AML-193 (cell line): ENCODE measurements at places on chromosomes 11 and 22.
A peak's percentile ranks its signal among the peaks of the same experiment; 100 is the strongest.

DNA sequence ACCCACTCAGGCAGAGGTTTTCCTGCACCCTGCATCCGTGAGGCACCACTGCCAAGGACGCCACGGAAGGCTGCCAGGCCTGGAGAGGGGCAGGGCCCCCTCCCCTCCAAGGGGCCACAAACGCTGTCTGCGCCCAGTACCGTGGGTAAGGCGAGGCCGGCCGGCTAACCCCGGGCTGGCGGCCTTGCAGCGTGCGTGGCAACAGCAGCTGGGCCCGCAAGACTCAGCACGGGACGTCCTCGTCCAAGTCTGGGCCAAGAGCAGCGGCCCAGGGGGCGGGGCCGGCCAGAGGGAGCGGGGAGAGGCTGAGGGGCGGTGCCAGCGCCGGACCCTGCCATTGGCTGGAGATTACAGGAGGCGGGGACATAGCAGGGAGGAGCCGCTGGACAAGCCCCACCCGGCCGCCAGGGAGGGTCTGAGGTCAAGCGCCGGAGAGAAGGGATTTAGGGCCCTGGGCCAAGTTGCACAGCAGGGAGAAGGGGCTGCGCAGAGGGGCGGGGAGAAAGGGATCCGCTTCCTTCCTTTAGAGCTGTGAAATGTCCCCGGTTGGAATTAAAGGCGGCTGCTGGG lies 16.0 kb downstream of the SLC43A1 start:
- no peak for DNase-seq

- no peak for DNase-seq
Measured at GRCh38 chr11:121590772-121591404, 138.1 kb upstream of the SORL1-AS1 start.

GRCh38 chr22:36552289-36552688 lies 23.3 kb upstream of the EIF3D start:
- DNase-seq = peak; percentile 37

- no peak for DNase-seq
Measured at GRCh38 chr11:86294026-86294425, 8.0 kb upstream of the HIKESHI start.

- peak; percentile 76 for DNase-seq
Measured at GRCh38 chr22:43945632-43946383, 9.4 kb upstream of the SAMM50 start.

GRCh38 chr11:43694477-43694876 lies 13.9 kb downstream of the HSD17B12 start:
- no peak for DNase-seq
